Germinal center (tissue), 1 donor: ENCODE measurements at places on chromosomes 16 and 17.

DNA sequence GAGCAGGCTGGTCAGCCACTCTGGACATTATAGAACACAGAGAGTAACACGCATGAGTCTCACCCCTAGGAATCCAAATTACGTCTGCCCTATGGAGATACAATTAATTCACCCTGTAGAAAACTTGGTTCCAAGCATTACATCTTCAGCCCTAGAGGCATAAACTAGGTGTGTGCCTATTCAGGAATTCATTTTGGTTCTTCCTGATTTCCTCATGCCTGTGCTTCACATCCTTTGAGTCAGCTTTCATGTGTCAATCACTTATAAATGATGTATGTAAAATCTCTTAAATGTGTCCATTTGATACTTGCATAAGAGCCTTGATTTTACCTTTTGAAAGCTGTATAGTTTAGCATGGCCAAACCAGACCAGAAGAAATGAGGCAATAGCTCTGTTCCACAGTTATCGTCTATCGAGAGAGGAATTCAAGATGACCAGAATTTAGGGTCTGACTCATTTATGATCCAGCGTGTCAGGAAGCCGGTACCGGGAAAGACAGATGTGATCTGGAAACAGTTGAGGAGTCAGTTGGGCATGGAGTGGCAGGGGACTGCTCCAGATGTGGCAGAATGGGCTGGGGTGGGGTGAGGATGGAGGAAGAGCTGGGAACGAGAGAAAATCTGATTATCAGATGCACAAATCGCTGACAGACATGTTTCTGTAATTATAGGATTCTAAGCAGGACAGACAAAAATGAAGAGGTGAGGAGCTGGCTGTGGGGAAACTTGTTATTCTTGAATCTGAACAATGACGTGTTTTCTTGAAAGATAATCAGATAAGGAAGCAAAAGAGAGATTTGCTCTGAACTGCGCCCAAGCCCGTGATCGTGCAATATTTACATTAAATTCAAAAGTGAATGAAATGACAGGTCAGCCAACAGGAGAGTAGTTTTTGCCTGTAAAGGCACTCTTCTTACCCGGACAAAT lies 76.7 kb downstream of the C16orf95 start:
- no peak for DNase-seq

GRCh38 chr16:73793260-73793659 lies 503.4 kb upstream of the PSMD7 start:
- DNase-seq = no peak

- no peak for DNase-seq
Observed at GRCh38 chr16:87733190-87733589, 32.6 kb downstream of the KLHDC4 start.

GRCh38 chr17:8391711-8392110 lies 5.9 kb downstream of the RNF222 start:
- DNase-seq = no peak

GRCh38 chr17:2143332-2143731 lies 88.4 kb downstream of the HIC1 start:
- DNase-seq = no peak

- no peak for DNase-seq
Observed at GRCh38 chr16:69328854-69329316, 1.5 kb downstream of the PDF start.

DNA sequence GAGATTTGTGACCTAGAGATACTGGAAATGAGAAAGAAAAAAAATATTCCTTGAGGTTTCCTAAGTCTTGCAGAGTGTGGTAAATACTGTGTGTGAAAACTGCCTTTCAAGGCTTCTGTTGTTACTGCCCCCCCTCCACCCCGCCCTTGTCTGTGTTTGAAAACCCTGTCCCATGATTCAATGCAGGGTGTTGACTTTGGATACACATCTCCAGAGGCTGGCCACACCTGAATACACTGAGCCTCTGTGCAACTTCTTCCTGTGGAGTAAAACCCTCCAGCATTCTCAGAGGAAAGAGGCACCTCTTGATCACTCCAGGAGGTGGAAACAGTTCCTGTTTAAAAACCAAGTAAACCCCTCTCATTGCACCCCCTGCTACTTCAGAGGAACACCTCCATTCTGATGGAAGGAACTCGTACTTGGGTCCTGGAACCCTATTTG lies 123.0 kb upstream of the CACNG5 start:
- DNase-seq = no peak

DNA sequence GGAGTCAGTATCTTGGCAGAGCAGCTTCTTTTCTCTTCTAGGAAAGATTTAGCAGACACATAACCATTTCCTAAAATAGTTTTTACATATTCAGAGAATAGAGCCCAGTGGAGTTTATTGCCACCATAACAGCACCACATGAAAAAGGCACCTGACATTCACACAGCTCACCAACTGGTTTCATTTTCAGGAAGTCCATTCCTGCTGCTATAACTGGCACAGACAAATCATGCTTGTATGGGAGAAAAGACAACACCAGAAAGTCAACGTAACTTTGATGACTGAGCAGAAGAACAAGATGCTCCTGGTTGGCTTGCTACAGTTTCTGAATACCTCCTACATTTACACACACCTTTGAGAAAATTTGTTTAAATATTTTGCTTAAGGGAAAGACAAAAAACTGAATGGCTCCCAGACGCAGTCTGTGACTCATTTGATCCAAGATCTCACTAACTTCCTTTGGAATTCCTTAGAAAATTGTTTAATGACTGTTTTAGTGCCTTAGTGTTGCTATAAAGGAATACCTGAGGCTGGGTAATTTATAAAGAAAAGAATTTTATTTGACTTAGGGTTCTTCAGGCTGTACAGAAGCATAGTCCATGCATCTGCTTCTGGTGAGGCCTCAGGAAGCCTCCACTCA lies 1380.6 kb downstream of the CDH8 start:
- no peak for DNase-seq

DNA sequence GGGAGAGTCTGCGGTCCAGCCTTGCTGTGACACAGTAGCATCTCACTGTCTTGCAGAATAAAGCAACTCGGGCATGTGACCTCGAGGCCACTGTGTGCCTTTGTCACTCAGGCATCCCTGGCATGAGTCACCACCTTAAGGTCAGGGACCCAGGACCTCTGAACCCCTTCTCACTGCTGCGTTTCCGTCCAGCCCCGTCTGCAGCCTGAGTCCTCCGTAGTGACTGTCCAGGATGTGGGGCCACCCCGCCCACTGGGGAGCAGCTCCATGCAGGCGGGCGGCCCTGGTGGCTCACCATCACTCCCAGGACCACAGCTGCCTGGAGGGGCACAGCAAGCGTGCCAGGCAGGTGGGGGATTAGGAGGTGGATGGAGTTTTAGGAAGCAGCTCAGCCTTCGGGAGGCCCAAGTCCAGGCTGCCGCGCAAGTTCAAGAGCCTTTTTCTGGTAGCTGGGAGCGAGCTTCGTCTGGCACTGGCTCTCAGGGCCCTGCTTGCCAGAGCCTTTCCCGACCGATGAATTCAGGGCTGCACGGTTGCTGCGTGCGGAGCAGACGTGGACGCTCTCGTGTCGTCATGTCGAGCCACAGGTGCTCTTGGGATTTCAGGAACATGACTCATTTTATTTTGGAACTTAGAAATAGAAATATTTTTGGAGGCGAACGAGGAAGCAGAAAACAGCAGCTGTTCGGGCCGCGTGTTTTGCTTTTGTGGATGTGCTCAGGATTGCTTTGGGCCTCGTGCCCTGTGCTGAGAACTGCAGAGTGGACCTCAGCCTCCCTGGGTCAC lies 16.8 kb downstream of the KCTD5 start:
- DNase-seq = no peak

GRCh38 chr17:3271072-3271848 lies 26.9 kb downstream of the OR3A1 start:
- DNase-seq = no peak

DNA sequence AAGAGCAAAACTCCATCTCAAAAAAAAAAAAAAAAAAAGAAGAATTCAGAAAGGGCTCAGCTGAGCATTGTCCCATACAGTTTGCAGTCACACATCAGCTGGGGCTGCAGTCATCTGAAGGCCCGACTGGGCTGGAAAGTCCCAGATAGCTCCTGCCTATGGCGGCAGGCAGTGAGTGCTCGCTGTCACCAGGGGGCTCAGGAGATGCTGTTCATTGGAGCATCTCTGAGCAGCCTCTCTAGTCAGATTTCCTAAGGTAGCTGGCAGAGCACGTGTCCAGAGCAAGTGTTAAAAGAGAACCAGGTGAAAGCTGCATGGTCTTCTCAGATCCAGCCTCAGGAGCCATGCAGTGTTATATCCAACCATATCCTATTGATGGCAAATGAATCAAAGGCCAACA lies 75.8 kb downstream of the WSCD1 start:
- no peak for DNase-seq

DNA sequence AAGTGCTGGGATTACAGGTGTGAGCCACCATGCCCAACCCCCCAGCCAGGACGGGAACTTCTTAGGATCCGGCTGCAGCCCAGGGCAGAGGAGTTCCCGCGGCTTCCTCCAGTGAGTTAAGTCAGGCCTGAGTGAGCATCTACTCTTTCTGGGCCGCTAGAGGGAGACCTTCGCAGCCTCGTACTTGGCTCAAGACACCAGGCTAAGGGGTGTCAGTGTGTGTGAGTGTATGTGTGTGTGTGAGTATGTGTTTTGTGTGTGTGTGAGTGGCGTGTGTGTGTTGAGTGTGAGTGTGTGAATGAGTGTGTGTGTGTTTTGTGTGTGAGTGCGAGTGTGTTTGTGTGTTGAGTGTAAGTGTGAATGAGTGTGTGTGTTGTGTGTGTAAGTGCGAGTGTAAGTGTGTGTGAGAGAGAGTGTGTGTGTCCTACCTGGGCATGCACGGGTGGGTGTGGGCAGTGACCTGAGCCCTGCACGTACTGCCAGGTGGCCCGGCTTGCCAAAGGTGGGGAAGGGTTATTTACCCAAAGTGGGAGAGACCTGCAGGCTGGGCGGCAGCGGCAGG lies 58.5 kb downstream of the TMEM235 start:
- peak; percentile 64 for DNase-seq

DNA sequence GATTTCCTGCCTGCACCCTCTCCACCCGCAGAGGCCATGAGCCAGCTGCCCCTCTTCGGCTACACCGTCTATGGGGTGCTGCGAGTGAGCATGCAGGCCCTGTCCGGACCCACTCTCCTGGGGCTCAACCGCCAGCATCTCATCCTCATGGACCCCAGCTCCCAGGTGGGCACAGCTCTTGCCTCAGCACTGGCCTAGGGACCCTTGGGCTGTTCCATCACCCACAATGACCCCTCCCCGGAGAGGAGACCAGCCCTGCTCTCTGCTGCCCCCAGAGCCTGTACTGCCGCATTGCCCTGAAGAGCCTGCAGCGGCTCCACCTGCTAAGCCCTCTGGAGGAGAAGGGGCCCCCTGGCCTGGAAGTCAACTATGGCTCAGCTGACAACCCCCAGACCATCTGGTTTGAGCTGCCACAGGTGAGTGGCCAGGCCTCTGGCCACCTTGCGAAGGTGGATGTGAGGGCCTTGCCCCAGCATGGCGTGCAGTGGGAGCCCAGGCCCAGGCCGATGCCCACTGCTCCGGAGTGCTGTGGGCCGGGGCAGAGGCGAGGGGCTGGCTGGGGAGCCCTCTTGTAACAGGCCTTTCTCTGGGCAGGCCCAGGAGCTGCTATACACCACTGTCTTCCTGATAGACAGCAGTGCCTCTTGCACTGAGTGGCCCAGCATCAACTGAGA lies 7.3 kb upstream of the SMIM5 start:
- peak; percentile 61 for DNase-seq

- DNase-seq = no peak
Observed at GRCh38 chr17:31134576-31134975, 39.8 kb downstream of the NF1 start.

- no peak for DNase-seq
Observed at GRCh38 chr16:15459791-15460190, 25.4 kb downstream of the BMERB1 start.

- DNase-seq = no peak
Observed at GRCh38 chr16:23668225-23668624, 10.5 kb upstream of the PLK1 start.

GRCh38 chr16:24041834-24042631 lies 206.2 kb downstream of the PRKCB start:
- DNase-seq = peak; percentile 84
